NCI-H510A (cell line): ENCODE measurements at places on chromosomes 13 and 19.

- DNase-seq: no peak
Observed at GRCh38 chr19:15962319-15962718, 13.5 kb downstream of the OR10H4 start.

DNA sequence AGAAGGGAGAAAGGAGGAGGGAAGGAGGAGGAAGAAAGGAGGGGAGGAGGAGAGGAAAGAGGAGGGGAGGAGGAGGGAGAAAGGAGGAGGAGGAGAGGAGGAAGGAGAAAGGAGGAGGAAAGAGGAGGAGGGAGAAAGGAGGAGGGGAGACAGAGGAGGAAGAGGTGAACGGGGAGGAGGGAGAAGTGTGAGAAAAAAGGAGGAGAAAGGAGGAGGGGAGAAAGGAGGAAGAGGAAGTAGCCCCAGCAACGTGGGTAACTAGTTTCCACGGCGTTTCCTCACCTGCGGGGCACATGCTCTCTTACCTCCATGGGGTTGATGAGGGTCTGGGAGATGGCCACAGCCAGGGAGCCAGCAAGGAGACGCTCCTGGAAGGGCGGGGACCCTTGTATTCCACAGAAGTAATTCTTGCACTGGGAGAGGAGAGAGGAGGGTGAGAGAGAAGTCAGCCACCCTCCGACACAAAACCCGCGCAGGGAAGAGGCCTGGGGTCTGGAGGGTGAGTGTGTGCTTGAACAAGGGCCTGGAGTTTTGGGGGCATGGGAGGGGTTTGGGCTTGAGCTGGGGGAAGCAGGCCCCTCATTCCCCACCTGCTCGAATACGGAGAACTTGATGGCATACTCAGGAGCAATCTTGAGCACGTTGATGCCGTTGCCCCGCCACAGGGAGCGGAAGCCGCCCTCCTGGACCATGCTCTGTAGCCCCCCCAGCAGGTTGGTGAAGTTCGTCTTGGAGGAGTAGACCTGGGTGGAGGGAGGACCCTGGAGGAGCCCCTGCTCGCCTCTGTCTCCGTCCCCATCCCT is 3.9 kb downstream of the SLC25A41 start:
- DNase-seq: no peak

- no peak for DNase-seq
Observed at GRCh38 chr19:30255791-30256495, 116.2 kb upstream of the ZNF536 start.

DNA sequence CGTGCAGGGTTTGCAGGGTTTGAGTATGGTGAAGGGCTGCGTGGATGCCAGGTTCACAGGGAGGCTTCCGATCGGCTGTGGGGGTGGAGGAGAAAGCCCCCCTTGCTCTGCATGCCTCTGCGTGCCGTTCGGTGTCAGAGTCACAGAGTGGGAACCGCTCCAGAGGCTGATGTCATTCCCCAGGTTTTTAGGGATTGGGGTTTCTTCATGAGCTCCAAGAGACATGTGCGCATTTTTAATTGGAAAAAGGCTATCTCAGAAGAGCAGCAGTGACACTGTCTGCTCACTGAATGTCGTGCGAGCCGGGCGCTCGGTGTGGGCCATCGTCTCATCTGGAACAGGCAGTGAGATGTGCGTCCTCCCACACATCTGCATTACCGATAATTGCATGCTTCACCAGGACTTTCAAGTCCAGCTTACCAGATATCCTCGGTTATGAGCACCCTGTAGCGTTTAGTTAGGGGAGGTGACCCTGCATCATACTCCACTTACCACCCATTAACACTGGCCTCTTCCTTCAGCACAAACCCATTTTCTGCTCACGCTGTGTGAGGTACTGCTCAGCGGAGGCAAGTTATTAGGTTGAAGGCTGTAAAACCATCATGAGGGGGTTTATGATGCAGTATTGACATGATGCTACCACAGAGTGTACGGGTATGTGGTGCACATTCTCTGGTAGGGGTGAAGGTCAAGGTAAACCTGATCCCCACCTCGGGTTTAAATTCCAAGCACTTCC is 1.7 kb downstream of the MCF2L start:
- DNase-seq: no peak

- DNase-seq: no peak
Observed at GRCh38 chr13:91701975-91702374, 303.6 kb downstream of the GPC5 start.

- DNase-seq: no peak
Observed at GRCh38 chr19:1520203-1520780, 3.6 kb upstream of the PLK5 start.

DNA sequence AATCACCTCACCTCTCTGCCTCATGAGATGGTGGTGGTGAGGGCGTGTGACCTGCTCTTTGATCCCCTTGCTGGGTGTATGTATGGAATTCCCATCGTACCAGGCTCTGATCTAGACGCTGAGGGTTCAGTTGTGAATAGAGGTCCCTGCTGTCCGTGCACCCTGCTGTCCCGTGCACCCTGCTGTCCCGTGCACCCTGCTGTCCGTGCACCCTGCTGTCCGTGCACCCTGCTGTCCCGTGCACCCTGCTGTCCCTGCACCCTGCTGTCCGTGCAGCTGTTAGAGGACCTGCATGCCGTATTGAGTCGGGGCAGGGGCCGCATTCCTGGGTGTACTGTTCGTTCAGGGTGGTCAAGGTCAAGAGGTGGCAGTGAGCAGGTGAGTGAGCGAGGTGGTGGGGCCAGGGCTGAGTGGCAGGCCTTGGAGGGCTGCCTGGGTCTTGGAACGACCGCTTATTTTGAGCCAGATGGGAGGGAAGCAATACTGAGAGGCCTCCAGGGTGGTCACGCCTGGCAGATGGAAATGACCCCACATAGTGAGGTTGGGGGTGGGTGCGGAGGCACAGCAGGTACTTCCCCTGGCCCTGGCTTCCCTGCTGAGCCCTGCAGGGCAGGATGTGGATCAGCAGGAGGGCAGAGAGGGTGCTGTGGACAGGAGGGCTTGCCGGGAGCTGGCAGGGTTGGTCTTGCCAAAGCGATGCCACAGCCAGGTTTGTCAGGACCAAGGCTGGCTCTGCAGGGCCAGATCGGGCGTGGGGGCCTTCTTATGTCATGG is 4.6 kb upstream of the EPN1 start:
- no peak for DNase-seq

- DNase-seq: no peak
Observed at GRCh38 chr19:16285769-16286498, 38.7 kb upstream of the KLF2 start.
